ENCODE measurements at places on chromosomes 6 and 20.

GRCh38 chr6:143677577-143677890, 231 bp upstream of the PHACTR2 start:
- DNase-seq: no peak

DNA sequence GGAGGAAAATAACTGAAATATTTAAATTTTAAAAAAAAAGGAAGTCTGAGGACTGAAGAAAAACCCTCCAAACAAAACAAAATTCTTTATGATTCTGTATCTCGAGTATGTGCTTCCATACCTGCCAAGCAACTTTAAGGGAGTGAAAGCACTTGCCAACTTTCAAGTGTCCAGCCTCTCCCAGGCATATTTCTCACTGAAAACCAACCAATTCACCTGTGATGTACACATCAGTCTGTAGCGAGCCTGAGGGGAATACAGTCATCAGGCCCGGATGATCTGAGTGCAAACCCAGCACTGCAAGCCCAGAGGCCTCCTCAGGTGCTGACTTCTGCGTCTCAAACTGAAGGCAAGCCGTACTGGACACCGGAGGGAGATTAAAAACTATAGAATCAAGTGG, 164.8 kb upstream of the NT5E start:
- no peak for DNase-seq

GRCh38 chr20:50436052-50436656, 74.0 kb upstream of the PTPN1 start:
- DNase-seq: no peak

- no peak for DNase-seq
These were observed 627 bp upstream of the LY6G6C start for GRCh38 chr6:31722173-31722572.

GRCh38 chr6:30264743-30265142, 51.5 kb upstream of the TRIM26 start:
- no peak for DNase-seq

- DNase-seq: no peak
These were observed 179.5 kb downstream of the ADAT2 start for GRCh38 chr6:143271024-143271423.

GRCh38 chr20:16054985-16055384, 518.3 kb downstream of the KIF16B start:
- DNase-seq: no peak

- DNase-seq: no peak
These were observed 40.3 kb upstream of the OGFRL1 start for GRCh38 chr6:71248306-71248765.

- no peak for DNase-seq
These were observed 17.0 kb downstream of the CST9 start for GRCh38 chr20:23588434-23589403.

GRCh38 chr6:152173321-152173720, 365.8 kb downstream of the ESR1 start:
- DNase-seq: no peak
